DMS 273 treated with DMSO at 0.1 percent for 48 hours (cell line): ENCODE measurements at places on chromosomes 3 and 15.

DNA sequence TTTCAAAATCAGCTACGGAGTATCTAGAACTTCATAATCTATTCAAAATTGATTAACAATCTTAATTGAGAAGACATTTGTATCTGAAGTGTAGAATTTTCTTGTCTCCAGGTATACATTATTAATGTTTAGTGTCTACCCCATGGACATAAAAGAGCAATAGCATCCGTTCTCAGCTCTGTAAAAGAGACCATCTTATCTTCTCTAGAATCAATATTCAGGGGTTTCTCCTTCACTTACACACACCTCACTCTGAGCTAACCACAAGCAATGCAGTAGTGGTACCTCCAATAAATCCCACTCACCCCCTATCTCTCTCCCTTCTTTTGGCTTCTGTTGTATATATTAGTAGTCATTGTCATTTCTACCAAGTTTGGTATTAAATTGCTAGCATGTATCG, 16.2 kb downstream of the MBNL1 start:
- no peak for DNase-seq

- DNase-seq = no peak
Observed at GRCh38 chr15:40477642-40478327, 7.0 kb downstream of the CHST14 start.

DNA sequence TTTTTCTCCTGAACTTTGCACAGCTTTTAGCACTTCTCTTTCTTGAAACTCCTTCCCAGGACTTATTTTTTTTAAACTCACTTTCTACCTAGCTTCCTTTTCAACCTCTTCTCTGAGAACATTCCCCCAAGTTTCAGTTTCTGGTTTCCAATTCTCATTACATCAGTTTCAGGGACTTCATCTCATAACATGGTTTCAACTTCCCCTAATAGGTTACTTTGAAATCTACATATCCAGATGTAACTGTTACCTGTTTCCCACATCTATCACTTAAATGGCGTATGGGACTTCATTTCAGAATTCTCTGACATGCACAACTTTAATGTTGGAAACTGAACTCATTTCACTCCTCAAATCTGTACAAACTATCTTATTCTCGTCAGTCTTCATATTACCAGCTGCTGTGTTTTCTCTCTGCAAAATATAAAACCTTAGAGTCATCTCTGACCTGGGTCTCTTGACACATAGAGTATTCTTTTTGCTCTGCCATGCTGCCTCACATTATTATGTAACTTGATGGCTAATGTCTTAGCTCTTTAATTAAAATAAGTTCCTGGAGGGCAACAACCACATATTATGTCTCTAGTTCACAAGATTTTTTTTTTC, 58.4 kb downstream of the NME9 start:
- no peak for DNase-seq

GRCh38 chr3:193795062-193795690, 202.2 kb downstream of the OPA1 start:
- DNase-seq = no peak

DNA sequence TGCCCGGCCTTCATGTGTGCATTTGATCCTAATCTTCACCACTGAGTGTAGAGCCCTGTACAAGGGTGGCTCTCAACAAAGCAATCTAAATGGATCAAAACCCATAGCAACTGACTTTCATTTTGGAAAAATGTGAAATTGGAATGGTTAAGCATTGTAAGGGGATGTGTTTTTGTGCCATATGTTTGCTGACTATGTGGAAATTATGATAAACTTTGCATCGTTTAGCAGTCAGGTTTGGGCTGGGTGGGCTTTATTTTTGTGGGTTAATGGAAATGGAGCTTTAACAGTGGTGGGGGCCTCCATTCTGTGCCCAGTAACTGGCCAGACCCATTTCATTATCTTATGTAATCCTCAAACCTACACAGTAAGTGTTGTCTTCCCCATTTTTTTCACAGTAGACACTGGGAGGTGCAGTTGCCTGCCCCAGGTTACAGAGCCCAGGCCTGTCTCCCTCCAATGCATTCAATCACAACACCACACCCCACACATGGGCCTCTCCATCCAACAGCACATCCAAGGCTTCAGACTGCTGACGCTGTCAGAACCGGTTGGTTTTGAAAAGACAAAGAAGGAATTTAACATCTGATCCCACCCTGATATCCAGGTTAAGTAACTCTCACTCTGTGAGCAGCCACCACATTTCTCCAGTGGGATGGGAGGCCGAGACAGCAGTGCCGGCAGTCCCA, 136.3 kb upstream of the ABHD17C start:
- DNase-seq = no peak

DNA sequence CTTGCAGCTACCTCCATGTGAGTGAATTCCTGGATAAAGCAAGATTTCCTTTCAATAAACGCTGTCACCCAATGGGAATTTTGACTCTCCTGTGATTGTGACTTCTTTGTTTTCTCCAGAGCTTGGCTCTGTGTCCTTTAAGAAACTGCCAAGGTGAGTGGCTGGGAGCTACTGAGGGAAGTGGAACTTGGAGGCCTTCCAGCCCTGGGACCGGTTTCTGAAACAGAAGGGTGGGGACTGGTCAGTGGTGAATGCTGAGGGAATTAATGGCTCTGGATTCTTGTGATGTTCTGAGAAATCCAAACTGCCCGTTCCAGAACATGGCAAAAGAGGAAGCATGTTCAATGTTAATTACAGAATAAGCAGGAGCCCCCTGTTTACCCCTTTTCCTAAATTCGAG, 41.1 kb upstream of the MYZAP start:
- DNase-seq = no peak

GRCh38 chr3:123021388-123021787, 6.2 kb downstream of the SEMA5B start:
- DNase-seq = no peak

DNA sequence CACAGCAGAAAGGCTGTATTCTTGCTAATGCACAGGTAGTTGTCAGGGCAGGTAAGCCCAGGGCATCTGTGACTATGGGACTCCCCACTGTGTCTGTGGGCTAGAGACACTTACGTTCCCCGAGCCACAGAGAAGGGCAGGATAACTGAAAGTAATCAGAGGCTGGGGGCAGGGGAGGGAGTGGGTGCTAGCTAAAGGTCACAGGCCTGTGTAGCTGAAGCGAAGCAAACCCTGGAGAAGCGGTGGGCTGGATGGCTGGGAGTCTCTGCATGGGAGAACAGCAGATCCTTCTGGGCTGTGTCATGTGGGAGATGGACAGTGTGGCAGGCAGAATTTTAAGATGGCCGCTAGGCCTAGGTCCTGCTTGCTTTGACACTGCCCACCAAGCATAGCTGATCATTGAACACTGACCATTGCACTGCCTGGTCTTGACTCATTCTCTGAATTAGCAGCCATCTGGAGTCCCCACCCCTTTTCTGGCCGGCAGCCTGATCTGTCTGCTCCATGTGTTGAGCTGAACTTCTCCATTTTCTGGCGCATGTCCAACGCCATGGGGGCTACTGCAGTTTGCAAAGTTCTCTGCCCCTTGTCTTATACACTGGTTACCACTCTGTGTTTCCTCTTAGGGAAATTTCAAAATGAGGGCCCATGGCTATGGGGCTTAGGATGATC, 110.0 kb downstream of the DGKG start:
- peak; percentile 83 for DNase-seq

DNA sequence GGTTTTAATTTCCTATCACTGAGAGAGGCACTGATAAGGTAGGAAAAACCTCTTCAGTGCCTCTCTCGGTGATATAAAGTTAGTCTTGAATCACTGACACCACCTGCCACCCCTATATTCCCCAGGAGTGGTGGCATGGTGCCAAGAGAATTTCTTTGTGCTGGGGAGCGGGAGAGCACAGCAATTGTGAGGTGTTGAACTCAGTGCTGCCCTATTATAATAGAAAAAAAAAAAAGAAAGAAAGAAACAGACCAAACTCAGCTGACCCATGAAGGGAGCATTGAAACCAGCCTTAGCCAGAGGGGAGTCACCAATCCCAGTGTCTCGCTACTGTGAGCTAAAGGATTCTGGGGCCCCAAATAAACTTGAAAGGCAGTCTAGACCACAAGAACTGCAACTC, 201.4 kb upstream of the STT3B start:
- DNase-seq = no peak

GRCh38 chr15:80825361-80826030, 46.3 kb downstream of the CEMIP start:
- no peak for DNase-seq

- DNase-seq = no peak
Observed at GRCh38 chr3:129596194-129597086, 10.0 kb downstream of the PLXND1 start.

GRCh38 chr3:12994607-12995388, 78.4 kb downstream of the IQSEC1 start:
- peak; percentile 58 for DNase-seq

- DNase-seq = no peak
Observed at GRCh38 chr3:100975714-100976113, 17.5 kb downstream of the ABI3BP start.

DNA sequence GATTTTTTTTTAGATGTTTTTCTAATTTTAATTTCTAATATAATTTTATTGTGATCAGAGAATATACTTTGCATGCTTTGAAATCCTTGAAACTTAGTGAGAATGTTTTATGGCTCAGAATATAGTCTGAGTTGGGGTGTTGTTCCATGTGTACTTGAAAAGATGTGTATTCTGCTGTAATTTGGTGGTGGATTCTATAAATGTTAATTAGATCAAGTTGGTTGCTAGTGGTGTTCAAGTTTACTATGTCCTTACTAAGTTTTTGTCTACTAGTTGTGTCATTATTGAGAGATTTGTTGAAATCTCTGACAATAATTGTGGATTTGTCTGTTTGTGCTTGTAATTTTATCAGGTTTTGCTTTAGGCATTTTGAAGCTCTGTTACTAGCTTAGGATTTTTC, 29.7 kb downstream of the GLCE start:
- no peak for DNase-seq

DNA sequence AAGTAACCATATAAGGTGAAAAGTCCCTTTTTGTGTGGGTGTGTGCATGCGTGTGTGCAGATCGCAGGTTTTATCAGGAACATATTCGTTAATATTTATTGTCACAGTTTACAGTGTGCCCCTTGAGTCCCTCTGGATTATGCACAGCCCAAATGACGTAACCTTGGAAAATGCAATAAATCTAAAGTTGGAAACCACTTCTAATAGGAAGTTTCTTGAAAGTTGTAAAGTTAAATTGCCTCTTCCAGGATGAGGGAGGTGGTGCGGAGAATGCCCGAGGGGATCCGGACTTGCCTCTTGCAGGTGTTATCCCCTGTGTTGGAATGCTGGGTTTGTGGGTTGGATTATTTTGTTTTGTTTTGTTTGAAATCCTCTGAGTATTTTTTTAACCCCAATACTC, 143.3 kb downstream of the CMSS1 start:
- no peak for DNase-seq

DNA sequence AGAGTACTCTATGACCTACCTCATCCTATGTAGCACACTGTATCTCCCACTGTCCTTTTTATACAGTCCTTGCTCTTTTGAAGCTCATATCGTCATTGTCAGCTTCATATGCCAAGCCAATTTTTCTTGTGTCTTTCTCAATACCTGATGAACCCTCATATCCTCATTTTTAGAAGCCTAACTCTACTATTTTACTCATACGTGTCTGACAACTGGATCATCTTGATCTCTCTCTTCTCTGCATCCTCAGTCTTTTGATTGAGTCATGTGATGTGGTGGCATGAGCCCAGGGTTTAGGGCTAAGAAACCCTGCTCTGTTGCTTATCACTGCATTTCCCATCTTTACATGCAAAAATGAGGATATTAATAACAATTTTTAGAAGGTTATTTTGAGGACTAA, 352.0 kb downstream of the LPP start:
- DNase-seq = no peak

DNA sequence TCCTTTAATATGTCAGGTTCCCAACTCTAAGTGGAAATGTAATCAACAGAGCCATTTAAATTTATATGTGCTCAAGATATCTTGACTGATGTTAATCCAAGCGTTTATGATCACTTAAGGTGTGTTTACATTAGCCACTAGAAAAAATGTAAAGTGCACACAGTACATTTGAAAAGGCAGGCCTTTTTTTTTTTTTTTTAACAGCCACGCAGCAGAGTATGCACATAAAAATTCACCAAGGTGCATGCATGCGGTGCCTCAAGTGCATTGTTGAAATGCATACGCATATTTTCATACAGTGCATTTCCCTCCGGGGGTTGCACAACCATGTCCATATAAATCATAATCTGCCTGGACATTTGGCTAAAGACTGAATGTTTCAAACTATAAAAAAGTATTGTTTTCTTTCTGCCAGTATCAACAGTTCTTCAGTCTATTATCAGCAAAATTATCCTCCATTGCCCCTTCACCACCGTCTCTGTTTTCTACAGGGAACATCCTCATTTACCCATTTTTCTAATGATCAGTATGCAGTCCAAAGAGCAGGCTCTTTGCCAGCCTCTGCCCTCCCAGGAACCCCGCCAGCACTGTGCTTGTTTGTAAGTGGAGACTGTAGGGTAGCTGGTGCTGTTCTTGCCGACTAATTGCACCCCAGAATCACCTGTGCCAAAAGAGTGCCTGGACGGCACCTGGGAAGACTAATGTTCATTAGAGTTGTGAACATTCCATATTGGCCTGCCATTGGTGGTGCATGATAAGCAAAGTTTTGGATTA, 611.2 kb upstream of the CFAP20DC start:
- DNase-seq = no peak

- DNase-seq = no peak
Observed at GRCh38 chr3:14478956-14479550, 61.1 kb downstream of the GRIP2 start.

GRCh38 chr15:73873889-73874511, 636 bp downstream of the TBC1D21 start:
- peak; percentile 3 for DNase-seq

- no peak for DNase-seq
Observed at GRCh38 chr3:30285188-30286006, 321.0 kb upstream of the TGFBR2 start.

GRCh38 chr3:111738790-111739189, 120.3 kb upstream of the PHLDB2 start:
- DNase-seq = no peak

GRCh38 chr15:57762302-57762701, 55.8 kb downstream of the POLR2M start:
- DNase-seq = no peak

DNA sequence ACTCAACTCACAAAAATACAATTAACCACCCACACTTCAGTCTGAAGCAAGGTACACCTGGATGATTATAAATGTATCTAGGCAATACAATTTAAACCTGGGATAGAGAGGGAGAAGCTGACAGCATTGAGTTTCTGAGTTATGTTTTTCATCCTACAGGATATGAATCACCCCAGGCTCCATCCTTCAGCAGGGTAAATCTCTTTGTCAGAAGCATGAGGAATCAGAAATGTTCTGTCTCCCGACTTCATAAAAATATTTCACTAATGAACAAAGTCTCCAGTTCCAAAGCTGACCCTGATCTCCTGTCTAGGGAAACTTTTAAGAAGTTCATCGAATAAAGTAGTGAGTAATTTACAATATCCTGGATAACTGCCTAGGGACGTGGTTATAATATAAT, 25.5 kb upstream of the FRMD4B start:
- DNase-seq = no peak

DNA sequence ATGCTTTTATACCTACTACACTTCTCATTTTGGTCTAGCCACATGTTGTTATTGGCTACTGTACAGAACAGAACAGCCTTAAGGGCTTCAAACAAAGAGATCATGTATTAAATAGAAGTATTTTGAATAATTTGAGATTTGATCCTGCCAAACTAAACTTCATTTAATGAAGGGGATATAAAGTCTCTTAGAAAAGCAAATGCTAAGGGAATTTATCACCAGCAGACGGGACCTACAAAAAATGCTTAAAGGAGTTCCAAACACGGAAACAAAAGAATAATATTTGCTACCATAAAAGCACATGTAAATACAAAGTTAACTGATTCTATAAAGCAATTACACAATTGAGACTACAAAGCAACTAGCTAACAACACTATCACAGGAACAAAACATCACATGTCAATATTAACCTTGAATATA, 23.6 kb upstream of the FMN1 start:
- no peak for DNase-seq
